Bone marrow (tissue), 2 donors: ENCODE measurements at places on chromosomes 11 and 22.

- no peak for DNase-seq
These were observed 5.0 kb upstream of the MMP12 start for GRCh38 chr11:102879801-102880200.

- DNase-seq: peak; percentile 43
These were observed 10.4 kb upstream of the AHNAK start for GRCh38 chr11:62556875-62557631.

- no peak for DNase-seq
These were observed 69.6 kb downstream of the CDKN1C start for GRCh38 chr11:2815762-2816496.

- no peak for DNase-seq
These were observed 1.3 kb downstream of the CSKMT start for GRCh38 chr11:62666259-62666926.

DNA sequence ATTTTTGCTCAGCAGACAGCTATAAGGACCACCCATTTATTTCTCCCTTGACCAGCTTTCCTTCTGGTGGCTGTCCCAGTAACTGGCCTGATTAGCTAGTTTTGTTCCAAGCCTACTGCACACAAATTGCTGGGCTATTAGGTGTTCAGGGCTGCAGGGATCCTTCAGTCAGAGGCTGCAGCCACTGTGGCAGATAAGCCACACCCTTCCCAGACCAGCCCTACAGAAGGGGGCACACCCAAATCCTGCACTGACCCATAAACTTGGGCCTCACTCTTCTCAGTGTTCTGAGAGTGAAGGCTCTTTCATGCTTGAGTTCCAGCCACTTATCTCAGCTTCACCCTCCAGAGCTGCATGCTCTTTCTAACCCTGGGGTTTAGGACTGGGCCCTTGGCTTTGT is 200.0 kb downstream of the AASDHPPT start:
- no peak for DNase-seq

DNA sequence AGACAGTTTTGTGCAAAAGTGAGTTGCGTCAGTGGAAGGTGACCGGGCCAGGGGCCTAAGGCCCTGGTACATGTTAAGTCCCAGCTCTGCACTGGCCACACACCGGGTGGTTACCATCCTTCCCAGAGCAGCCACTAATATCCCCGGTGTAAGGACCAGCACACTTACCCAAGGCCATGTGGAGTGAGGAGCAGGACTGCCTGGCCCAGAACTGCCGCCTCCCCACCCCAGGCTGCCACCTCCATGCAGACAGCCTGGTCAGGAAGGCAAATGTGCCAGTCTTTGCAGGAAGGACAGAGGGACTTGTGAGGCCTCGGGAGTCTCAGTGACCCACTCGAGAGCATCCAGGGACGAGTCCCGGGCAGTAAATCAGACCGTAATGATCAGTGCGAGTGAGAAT is 102.9 kb downstream of the MORC2 start:
- DNase-seq: no peak

DNA sequence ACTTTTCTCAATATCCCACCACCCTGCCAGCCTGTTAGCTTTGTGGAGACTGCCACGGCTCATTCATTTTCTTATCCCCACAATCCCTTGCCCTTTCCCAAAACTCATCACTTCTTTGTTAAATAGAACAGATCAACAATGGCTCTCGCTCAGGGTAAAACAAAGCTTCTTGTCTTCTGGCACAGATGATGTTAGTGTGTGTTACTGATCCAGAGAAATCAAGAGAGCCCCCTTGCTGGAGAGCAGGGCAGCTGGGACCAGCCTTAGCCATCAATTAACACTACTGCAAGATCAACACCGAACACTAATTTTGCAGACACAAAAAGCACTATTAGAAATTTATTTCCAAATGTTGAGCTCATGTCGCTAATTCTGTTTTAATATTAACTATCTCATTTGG is 420.9 kb downstream of the TENM4 start:
- DNase-seq: no peak

DNA sequence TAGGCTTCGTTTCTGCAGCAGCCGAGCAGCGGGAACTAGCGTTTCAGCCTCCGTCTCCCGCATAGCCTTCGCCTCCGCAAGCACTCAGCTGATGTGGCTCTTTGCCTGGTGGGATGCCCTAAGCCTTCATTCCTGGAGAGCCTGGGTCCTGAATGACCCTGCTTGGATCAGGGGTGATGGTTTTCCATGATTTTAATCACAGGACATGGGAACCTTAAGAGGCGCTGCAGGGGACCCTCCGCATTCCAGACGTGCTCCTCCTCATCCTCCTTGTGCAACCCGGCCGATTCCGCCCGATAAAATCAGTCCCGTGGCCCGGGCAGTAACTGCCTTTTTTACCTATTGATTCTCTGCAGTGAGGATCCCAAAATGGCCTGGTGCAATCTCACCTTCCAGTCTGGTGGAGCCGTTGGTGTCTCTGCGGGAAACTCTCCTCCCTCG is 8.2 kb downstream of the C11orf21 start:
- DNase-seq: no peak

GRCh38 chr11:131137046-131137445 is 220.8 kb upstream of the SNX19 start:
- DNase-seq: no peak

DNA sequence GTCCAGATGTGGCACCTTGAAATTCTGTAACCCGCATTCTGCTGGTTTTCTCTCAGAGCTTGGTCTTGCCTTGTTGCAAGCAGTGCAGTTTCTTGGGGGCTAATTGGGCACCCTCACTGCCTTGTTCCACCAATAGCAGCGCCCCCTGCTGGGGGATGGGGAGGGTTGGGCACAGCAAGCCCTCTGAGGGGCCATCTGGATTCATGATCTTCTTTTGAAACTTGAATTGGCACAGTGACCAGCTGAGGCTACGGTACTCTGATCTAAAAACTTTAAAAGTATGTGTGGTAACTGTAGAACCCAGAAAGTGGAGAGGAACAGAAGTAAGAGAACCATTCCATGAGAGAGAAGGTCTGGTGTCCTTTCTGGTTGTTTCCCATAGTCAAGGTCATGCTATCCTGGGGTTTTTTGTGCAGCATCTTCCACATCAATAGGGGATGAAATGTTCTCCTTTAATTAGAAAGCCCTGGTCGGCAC is 64.2 kb downstream of the MED15 start:
- no peak for DNase-seq

DNA sequence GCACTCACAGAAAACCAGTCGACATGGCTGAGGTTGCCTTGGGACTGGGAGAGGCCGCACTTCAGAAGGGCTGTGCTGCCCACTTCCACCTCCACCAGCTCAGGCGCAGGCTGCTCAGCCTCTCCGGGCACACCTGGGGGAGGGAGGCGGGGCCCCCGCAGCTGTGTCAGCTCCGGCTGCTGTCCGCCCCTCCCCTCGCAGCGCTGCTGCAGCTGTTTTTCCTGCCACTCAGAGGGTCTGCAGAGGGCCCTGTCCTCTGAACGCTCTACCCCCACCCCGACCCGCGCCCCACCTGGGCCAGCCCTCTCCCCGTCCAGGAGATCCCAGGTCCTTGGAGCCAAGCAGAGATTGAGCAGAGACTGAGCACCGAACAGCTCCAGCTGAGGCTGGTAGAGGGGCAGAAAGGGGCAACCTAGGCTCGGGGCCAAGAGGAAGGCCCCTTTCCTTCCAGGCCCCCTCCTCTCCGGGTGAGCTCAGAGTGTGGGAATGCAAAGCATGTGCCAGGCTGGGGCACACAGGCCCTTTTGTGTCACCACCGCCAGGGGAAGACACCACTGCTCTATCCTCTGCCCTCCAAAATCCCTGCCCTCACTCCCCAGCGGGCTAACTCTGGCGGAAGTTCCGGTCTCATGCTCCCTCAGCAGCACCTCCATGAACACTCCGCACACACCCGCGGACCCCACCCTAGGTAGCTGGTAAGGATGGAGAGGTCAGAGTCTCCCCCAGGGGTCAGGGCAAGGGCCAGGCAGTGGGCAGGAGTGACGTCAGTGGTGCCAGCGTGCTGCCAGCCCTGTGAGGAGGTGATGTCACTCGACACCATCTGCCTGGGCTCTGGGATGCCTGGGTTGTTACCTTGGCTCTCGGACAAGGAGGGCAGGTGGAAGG is 1.6 kb downstream of the MCAM start:
- DNase-seq: peak; percentile 13

- DNase-seq: no peak
These were observed 17.4 kb upstream of the CREB3L1 start for GRCh38 chr11:46259971-46260560.

GRCh38 chr11:83078269-83078668 is 6.6 kb upstream of the RAB30 start:
- DNase-seq: no peak

- no peak for DNase-seq
These were observed 21.3 kb downstream of the TNKS1BP1 start for GRCh38 chr11:57303280-57303989.

DNA sequence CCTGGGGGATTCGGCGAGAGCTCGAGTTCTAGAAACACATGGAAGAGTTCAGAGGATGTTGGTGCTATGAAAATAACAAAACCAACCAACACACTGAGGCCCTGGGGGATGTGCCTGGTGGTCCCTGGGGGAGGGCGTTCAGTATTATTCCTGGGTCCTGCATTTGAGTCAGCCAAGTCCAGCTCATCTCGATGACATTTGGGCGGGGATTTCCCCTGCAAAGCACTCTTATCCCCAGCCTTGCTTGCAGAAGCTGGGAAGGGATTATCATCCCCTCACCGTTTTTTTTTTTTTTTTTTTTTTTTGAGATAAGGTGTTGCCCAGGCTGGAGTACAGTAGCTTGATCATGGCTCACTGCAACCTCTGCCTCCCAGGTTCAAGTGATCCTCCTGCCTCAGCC is 2.1 kb upstream of the SMIM38 start:
- DNase-seq: no peak
